GM19239 (cell line): ENCODE measurements at places on chromosomes 13 and 19.
A peak's percentile ranks its signal among the peaks of the same experiment; 100 is the strongest.

DNA sequence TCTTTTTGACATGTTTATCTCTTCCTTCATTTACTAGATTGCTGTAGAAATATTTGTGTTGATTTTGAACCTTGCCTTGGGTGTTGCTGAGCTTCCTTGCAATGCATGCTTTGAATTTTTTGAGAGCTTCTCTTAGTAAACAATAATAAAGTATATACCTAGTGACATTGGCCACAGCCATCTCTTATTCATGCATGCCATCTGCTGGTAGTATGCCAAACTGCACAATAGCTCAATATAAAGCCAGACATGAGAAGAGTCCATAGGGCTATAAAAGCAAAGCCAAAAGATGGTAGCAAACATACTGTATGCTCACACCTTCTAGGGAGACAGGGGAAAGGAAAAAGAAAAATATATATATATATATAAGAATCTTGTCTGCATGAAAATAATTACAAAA, 18.9 kb upstream of the ZSCAN5A start:
- peak; percentile 25 for DNase-seq

- no peak for DNase-seq
Measured at GRCh38 chr19:47839913-47840312, 18.2 kb downstream of the CRX start.

GRCh38 chr13:23384111-23384510, 49.4 kb downstream of the SACS start:
- peak; percentile 20 for DNase-seq

DNA sequence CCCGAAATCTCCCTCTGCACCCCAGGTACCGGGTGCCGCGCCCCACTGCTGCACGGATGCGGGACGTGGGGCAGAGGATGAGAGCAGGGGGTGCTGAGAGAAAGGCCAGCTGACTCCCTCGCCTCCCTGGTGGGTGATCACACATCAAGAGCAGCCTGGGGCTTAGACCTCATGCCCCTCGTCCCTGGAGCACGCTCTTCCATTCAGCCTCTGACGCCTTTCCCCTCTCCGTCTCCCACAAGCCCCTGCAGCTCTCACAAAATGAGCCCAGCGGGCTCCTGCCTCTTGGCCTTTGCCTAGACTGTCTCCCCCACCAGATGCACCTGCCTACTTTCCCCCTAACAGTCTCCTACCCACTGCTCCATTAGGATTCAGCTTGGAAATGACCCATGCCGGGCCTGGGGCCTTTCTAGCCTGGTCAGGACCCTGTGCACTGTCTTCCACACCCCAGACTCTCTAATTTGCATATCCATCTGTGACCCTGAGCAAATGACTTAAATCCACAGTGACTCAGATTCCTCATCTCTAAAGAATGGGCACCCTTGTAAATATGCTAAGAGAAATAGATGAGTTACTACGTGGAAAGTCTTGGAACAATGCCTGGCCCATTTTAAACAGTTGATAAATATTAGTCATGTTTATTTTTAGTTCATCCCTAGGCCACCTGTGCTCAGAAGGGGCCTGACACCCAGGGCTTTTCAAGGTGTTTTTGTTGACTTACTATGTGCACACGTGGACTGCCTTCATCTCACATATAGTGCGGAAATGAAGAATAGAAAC, 582 bp upstream of the PTPRH start:
- DNase-seq, result no peak

DNA sequence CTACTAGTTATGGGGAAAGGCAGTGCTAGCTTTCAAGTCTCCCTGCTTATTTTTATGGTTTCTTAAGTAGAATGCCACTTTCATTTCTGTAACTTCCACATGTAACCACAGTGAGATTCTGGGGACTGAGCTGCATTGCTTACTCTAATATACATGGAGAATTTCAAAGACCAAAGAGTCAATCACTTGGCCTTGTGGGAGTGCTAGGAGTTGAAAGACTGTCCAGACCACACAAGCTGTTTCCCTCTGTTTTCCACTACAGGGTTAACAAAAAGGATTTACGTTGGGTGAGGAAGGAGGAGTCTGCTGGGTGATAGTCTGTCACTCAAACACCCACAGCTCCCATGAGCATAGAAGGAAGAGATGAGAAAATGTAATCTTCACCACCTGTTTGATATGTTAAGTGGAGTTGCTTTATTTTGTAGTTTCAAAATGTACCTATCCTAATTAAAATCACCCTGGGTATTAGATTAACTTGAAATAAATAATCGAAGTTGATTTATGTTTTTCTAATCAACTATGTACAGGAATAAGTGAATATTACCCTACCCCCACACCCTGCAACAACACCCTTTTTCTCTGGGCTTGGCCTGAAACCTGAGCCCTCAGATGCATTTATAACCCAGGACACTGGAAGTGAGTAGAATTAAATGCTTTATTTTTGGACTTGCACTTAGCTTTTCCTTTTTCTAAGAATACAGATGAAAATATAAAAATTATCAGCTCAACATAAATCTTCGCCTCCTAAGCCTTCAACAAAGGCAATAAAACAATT, 225.8 kb upstream of the SLC10A2 start:
- DNase-seq, result no peak

DNA sequence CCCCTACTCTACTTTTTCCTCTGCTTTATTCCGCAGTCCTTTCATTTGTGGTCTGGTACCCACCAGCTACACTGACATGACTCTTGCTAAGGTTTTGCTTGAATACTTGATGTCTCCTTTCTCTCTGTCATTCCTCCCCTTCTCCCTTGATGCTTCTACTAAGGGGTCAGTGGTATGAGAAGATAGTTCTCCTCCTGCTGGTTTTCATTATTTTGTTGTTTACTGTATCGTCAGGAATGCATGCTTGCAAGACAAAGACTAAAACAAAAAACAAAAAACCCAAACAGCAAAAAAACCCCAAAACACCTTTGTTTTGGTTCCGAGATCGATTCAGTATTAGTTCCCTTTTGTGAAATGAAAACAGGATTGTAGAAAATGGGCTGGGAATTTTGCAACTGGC, 59.5 kb downstream of the PCCA start:
- no peak for DNase-seq

GRCh38 chr13:28137596-28137995, 749 bp upstream of the PAN3 start:
- no peak for DNase-seq

DNA sequence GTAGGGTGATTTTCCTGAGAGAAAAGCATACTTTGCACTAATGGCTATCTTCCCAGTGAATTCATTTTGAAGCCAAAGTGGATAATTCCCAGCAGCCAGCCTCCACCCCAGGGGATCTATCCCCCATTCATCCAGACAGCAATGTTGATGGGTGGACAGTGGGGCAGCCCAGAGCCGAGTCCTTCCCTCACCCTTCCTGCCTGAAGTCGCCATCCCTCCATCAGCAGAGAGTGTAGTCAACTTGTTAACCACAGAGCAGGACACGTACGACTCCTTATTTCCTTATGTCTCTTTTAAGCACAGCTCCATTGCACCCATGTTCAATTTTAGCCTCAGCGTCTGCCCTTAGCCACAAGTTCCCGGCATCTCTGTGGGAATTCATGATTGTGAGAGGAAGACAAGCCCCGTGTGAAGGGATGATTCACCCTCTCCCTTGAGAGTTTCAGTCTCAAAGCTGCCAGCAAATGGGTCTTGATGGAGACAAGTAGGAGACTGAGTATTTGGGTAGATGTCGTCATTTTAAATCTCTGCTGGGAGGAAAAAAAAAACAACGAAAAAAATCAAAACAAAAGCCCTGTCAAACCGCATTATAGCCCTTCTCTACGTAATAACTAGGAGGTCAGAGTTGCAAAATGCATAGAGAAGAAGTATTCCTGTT, 58.3 kb upstream of the MEDAG start:
- no peak for DNase-seq

DNA sequence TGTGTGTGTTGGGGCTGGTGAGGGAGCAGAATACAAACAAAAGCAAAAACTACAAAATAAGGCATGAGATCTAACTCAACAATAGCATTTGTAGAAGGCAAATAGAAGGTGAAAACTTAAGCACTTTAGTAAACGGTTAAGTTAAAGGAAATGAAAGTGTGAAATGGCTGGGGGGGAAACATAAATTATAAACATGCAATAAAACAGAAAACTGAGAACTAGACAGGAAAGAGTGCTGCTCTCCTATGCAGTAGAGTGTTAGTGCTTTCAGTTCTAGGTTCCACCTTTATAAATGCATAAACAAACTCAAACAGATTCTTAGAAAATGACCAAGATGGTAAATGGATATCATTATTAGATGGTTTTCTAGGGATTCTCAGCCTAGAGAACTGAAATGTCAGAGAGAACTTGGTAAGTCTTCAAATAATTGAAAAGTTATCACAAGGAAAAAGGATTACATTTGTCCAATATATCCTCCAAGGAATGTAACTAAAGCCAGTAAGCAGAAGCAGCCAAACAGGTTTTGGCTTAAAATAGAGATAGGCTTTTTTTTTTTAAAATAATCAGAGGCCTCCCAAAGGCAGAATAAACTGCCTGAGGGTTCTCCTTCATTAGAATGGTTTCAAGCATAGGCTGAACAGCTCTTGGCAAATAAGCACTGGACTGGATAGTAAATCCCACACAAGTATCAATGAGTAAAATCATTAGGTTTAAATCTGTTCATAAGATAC, 23.3 kb downstream of the RBM26 start:
- DNase-seq, result no peak

DNA sequence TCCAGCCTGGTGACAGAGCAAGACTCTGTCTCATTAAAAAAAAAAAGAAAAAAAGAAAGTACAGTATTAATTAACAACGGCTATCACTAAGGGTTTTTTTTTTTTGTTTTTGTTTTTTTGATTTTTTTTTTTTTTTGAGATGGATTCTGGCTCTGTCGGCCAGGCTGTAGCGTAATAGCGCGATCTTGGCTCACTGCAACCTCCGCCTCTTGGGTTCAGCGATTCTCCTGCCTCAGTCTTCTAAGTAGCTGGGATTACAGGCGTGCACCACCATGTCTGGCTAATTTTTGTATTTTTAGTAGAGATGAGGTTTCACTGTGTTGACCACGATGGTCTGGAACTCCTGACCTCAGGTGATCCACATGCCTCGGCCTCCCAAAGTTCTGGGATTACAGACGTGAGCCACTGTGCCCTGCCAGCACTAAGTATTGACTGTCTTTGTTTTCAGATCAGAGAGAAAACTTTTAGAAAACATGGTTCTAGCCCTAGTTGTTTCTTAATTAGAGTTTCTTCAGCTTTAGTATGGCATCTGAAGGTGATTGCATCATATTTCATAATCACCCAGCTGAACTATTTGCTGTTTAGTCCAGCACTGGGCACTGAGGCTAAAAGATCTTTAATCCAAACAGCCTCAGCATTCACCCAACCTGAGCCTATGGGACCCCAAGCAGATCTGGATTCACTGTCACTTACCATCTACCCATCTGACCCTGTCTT, 2.7 kb upstream of the GATAD2A start:
- DNase-seq, result no peak

DNA sequence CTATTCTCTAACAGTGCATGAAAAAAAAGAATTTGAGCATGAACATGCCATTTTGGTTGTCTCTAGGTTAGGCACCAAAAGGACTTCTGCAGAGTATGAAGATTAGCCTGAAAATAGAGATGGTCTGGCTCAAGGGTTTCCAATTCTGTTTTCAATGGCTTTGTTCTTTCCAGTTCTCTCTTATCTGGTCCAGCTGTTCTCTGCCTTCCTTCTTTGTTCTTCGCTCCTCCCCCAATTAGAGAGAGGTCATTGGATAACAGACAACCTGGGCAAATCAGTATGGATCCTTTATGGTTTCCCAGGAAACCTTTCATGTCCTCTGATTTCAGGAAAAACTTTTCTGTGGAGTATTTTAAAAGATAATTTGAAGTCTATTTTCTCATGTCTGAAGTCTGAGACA, 623.4 kb downstream of the PCDH17 start:
- DNase-seq, result no peak
